ENCODE measurements at places on chromosomes 16 and 17. TPM values are rescaled to one million over a fixed set of nuclear protein-coding genes. Genes with fewer than 3 reads are reported as not detected.

DNA sequence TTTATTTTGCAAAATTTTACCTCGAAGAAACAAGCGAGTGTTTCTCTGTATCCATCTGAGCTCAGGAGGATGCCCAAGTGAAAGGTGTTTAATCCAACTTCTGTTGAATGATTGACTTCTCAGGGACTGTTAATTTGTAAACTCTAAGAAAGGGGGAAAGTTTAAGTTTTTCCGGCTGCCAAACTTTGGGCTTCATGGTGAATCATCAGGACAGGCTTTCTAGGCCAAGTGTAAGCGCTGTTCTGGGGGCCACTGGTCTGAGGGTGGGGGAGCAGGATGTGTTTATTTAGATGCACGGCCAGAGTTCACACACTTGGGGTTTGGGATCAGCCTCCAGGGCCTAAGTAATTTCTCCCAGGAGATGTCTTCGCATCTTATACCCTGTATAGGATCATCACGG is 110.4 kb downstream of the PITPNC1 start:
- peak; percentile 66 for DNase-seq

- DNase-seq: no peak
These were observed 7.7 kb upstream of the TBKBP1 start for GRCh38 chr17:47686276-47686635.

DNA sequence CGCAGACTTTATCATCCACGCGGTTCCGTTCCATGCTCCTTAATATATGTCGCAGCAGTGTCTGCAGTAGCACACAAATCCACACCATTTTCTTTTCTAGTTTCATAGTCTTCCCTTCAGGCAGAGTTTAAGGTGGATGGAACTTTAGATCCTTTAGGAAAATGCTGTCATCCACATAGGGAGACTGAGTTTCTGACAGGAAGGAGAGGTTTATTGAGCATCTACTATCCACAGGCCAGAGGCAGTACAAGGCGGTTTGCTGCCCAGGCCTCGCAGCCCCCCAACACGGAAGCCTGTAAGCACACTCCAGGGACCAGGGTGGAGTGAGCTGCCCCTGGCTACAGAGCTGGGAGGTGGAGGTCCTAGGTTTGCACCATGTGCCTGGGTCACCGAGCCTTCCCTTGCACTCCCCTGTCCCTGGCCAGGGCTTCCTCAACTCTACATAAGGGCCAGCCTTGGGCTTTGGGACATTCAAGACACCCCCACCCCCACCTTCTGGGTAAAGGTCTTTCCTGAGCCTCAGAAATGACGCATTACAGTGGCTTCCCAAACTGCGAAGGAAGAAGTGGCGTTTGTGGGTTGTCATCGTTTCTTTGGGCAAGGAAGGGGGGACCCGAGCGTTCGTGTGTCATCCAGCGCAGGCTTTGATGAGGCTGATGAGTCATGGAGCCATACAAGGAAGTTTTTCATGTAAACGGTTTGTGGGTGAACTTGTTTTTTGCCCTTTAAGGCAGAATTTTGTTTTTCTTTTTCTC is 146.5 kb upstream of the PLCG2 start:
- no peak for DNase-seq

DNA sequence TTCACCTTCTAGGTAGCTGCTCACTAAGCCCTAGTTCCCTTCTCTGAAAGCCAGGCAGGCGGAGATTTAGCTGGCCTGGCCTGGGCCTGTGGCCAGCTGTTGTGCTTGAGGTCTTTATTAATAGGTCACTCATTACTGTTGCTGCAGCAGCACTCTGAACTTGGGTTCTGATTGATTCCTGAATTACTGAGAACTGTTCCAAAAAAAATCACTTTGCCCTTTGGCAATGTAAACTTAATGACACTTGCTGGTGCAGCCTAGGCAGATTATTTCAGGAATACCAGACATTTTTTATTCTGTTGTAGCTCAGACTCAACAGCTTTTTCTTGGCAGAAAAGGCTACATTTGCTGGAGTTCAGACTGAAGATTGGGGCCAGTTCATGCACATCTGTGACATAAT is 2.7 kb downstream of the TOM1L1 start:
- no peak for DNase-seq

- DNase-seq: peak; percentile 10
These were observed 68.5 kb upstream of the DNAH17 start for GRCh38 chr17:78645421-78646295.

- DNase-seq: peak; percentile 51
These were observed 565 bp downstream of the MAP3K3 start for GRCh38 chr17:63622574-63623390.

- DNase-seq: peak; percentile 98
These were observed at the start of gene XYLT1 for GRCh38 chr16:17470908-17471718. XYLT1 (minus strand) TSS chr16:17470960; CDS start chr16:17470796, 164 bp downstream.

DNA sequence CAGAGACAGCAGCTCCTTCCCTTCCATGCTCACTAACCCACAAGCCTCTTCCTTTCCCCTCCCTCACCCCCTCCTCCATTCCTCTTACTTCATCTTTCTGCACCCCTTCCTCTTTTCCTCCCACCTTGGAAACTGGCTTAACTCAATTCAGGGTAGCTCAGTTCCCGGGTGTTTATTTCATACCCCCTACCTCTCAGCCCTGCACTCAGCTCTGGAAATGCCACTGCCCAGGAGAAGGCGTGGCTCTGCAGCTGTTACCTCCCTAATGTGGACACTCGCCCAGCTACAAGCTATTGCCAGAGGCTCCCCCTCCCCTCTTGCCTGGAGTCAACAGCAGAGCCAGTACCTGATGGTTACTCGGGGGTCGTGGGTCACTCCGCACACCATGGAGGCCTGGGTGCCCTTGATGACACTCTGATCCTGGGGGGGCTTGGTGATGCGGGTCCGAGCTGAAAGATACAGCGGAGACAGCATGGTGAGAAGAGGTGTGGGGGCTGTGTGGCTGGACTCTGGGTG is 118.4 kb upstream of the CDC42EP4 start:
- DNase-seq: no peak

The MED31 gene
- 28.8 TPM for total RNA-seq

The CCT6B gene
- total RNA-seq: 12.0 TPM

The SRL gene
- 0.09 TPM for total RNA-seq

The GAST gene
- not detected for total RNA-seq

The SRCIN1 gene
- total RNA-seq: not detected
